Retinal pigment epithelial cell (primary cell): ENCODE measurements at places on chromosomes 12 and 14.

- DNase-seq: no peak
Measured at GRCh38 chr14:70641548-70642302, at the start of gene TTC9. Gene TTC9, plus strand, starts transcription at chr14:70641916. Its CDS starts 214 bp downstream, at chr14:70642130.

DNA sequence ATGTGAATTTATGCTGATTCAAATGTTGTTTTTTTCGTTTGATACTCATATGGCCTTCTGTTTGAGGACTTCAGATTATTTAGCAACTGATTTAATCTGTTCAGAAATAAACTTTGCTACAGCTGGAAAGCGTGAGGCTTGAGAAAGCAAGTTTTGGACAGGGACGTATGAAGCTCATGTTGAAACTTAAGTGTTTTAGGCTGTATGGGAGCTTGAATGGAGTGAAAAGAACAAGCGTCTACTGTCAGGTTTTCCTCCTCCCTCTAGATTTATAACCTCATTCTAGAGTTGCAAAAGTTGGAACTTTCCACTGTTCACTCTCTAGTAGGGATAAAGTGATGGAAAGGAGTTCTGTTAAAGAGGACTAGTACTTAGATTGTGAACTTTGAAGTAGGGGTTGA is 1.0 kb downstream of the PRPF39 start:
- no peak for DNase-seq

- no peak for DNase-seq
Measured at GRCh38 chr14:24518851-24519250, 10.8 kb upstream of the CMA1 start.

DNA sequence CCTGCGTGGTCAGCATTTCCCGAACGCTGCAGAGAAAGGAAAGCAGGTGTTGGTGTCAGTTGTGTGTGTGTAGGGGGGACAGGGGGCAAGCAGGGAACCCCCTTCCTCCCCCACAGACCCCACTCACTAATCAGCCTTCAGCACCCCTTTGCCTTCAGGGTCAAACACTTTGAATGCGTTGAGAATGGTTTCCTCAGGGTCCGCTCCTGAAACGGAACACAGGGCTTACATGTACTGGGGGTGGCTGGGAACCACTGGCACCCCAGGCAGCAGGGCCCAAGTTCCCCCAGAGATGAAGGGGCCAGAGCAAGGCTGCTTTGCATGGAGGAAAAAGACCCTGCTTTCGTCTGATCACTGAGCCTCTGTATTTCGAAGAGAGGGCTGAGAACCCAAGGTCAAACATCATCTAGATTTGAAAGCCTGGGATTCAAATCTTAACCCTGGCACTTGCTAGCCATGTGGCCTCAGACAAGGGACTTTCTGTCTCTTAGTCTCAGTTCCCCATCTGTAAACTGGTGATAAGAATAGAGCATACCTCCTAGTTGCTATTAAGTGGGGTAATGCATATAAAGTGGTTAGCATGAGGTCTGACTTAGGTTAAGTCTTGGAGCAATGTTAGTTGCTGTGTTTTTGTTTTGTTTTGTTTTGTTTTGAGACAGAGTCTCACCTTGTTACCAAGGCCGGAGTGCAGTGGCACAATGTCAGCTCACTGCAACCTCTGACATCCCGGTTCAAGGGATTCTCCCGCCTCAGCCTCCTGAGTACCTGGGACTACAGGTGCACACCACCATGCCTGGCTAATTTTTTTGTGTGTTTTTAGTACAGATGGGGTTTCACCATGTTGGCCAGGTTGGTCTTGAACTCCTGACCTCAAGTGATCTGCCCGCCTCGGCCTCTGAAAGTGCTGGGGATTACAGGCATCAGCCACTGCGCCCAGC is 7.0 kb downstream of the MYL2 start:
- no peak for DNase-seq

GRCh38 chr14:52402812-52403526 is 88.9 kb downstream of the PTGER2 start:
- no peak for DNase-seq
